ENCODE measurements at places on chromosomes 7 and 10.

DNA sequence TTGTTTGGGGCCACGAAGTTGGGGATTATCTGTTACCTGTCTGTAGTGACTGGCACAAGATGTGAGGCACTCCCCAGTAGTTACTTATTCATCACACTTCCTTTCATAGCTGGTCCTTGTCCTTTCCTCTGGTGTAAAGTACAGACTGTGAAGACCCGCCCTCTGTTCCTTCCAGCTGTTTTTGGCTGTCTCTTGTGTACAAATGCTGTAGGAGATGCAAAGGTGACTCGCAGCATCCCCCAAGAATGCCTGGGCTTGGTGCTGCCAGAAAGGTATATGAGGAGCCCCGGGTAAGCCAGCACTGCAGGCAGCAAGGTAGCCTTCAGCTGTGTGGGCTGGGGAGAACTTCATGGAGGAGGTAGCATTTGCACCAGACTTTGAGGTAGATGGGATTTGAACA is 236.6 kb downstream of the EBF3 start:
- no peak for DNase-seq

GRCh38 chr7:144452064-144452463 is 48.6 kb upstream of the NOBOX start:
- no peak for DNase-seq

DNA sequence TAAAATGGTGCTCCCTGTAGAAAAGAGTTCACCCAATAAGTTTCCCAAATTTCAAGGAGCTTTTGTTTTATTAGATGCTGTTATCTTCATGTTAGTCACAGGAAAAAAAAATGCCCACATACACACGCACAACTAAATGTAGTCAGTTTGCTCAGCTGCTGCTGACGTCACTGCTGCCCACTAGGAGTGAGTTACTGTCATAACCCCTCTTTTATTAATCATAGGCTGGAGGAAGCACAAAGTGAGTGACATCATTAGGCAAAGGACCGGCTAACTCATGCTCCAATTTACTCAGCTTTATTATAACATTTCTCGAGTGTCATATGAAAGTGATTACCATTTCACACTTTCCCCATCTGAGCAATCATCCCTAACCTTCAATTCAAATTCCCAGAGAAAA is 6.7 kb upstream of the INHBA start:
- no peak for DNase-seq

DNA sequence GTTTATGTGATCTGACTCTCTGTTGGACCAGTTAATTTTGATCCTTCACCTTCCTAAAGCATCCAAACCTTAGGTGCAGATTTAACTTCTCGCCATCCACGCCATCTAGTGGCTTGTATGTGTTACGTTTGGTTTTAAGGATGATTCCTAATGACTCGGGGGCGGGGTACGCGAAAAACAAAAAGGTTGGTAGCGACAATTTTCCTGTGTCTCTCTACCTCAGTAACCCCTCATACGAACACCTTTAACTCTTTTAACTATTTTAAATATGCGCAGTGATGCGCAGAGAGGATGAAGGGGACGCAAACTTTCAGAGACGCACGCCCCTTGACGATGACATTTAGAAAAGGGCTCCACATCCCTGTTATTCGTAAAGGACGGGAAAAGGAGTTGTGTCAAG is 714 bp upstream of the KCND2 start:
- no peak for DNase-seq

DNA sequence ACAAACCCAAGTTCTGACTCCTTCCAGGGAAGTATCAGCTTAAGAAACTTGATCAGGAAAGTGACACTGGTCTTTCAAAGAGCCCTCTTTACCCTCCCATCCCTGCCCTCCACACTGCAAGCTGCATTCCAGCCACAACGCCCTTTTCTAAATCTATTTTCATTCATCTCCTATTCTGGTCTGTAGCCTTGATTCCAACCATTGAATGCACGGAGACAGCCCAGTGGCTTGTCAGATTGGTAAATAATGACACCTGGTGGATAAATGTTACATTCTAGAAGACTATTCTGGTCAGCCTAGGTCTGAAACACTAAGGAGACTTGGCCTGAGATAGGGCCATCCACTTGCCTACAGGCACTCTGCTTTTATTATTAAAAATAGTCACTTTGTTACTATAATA is 20.9 kb downstream of the MORN4 start:
- no peak for DNase-seq

DNA sequence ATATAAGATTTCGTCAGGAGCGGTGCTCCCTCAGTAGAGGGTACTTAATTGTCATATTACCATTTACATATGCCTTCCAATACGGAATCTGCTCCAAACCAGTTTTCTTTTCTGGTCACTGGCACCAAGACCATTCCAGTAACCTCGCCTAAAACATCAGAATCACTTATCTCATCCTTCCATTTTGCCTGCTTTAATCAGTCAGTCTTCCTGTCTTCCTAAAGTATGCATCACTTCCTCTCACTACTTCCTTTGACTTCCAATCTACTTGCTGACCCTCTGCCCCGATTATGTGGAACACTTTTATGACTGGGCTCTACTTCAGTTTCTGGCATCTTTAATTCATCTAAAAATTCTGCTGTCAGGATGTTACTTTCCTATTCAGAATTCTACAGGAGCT is 33.5 kb downstream of the CUL2 start:
- DNase-seq = no peak

DNA sequence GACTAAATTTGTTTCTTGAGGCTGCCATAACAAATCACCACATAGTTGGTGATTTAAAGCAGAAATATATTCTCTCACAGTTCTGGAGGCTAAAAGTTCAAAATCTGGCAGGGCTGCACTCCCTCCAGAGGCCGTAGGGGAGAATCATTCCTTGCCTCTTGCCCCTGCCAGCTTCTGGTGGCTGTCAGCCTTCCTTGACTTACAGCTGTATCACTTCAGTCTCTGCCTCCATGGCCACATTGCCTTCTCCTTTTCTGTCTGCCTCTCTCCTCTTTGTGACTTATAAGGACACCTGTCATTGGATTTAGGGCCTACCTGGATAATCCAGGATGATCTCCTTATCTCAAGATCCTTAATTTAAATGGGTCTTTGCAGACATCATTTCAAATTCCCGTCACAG is 5.8 kb upstream of the LRRC4 start:
- DNase-seq = no peak

DNA sequence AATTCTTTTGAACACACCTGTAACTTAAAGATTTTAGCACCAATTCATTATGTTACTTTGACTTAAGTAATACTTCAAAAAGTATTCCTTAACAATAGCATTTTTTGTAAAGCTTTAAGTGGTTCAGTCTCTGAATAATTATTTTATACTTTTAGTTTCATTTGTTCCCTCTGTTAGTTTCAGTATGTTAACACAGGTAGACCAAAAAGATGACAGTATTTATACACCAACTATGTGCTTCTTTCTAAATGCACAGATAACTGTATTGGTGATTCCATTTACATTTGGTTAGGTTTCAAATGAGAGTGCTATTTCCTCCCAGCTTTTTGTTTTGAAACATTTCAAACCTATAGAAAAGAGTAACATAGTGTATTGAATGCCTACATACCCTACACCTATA is 14.0 kb downstream of the RALA start:
- no peak for DNase-seq

DNA sequence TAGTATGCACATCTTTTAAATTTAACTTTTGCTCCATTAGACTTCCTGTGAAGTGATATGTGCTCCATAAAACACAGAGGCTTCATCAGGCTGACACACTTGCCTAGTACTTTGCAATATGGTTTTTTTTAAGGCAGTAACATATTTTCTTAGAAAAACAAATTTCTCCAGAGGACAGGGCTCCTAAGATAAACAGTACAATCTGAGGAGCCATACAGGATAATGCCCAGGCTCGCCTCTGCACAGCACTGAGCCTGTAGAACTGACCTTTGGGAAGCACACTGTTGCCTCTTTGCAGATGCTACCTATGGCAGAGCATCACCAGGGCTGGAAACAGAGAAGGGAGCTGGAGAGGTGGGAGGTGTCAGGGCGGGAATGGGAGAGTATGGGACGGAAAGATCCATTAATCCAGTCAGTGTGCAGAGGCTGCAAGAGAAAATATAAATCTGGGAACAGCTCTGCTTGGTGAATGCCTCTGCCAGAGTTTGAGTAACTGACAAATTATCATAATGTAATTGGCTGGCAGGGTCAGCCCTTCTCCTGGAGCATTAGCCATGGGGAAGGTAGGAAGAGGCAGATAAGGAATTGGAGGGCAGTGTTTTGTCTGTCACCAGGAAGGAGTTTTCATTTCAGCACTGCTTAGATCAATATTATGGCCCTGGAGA is 132.3 kb downstream of the CREB5 start:
- DNase-seq = no peak

- peak; percentile 15 for DNase-seq
These were observed 1.8 kb upstream of the PDGFA start for GRCh38 chr7:521221-522070.

DNA sequence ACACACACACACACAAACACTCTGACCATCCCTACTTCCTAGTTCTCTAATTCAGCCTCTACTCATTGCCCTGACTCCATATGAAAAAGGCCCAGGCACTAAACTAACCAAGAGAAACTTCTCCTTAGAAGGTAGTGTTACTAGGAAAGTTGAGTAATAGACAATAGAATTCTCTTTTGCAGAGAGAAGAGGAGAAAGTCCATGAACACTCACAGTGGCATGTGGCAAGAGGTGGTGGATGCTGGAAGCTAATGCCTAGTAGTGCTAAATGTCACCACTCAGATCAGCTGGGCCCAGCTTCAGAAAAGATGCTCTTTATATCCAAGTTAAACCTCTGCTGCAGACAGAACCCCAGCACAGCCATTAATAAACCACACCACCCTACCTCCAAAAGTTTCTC is 58.2 kb downstream of the SORBS1 start:
- no peak for DNase-seq

DNA sequence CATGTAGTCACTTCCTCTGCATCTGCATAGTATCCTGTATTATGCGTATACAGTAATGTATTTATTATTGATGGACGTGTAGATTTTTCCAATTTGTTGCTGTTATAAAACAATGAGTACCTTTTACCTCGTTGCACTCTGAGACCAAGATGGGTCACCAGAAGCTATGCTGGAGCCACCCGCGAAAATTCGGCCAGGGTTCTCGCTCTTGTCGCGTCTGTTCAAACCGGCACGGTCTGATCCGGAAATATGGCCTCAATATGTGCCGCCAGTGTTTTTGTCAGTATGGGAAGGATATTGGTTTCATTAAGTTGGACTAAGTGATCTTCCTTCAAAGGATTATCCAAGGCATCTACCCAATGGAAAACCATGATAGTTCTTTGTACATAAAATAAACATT is 1.0 kb downstream of the PSMC2 start:
- no peak for DNase-seq

All from CD4-positive, alpha-beta T cell treated with Interleukin-4 for 4 hours (primary cell).